ENCODE measurements at places on chromosomes 3 and 15. TPM values are rescaled to one million over a fixed set of nuclear protein-coding genes. Genes with fewer than 3 reads are reported as not detected.

GRCh38 chr3:155553326-155553725 lies 191.5 kb downstream of the PLCH1 start:
- DNase-seq: no peak
- no peaks in the 10 kb centered on the region for H3K4me1 ChIP-seq
- H3K36me3 ChIP-seq: no peaks in the 10 kb centered on the region
- H3K27me3 ChIP-seq: no peaks in the 10 kb centered on the region
- no peak overlapping the region for H3K4me3 ChIP-seq
- H3K27ac ChIP-seq: no peak overlapping the region

- no peaks in the 10 kb centered on the region for H3K4me1 ChIP-seq
- no peak overlapping the region for H3K27ac ChIP-seq
- no peaks in the 10 kb centered on the region for H3K27me3 ChIP-seq
- DNase-seq: no peak
These were observed 321.4 kb upstream of the GBE1 start for GRCh38 chr3:82082796-82083195.

GRCh38 chr3:23640471-23641146 lies 165.1 kb upstream of the UBE2E1 start:
- H3K4me1 ChIP-seq: no peaks in the 10 kb centered on the region
- H3K4me3 ChIP-seq: no peak overlapping the region
- H3K27me3 ChIP-seq: no peaks in the 10 kb centered on the region

GRCh38 chr15:92499731-92500530 lies 106.2 kb downstream of the ST8SIA2 start:
- H3K4me1 ChIP-seq: no peaks in the 10 kb centered on the region
- DNase-seq: no peak
- no peak overlapping the region for H3K4me3 ChIP-seq
- H3K36me3 ChIP-seq: no peaks in the 10 kb centered on the region
- 0 out of 2 replicates have a peak, but pooled peaks cover 2% of the 10 kb centered on the region for H3K27me3 ChIP-seq

- H3K27ac ChIP-seq: no peak overlapping the region
- no peak for DNase-seq
These were observed 15.9 kb downstream of the MAPKBP1 start for GRCh38 chr15:41790169-41790568.

Gene NGLY1
- 44.6 TPM for total RNA-seq

Gene LNP1
- 2.4 TPM for total RNA-seq

DNA sequence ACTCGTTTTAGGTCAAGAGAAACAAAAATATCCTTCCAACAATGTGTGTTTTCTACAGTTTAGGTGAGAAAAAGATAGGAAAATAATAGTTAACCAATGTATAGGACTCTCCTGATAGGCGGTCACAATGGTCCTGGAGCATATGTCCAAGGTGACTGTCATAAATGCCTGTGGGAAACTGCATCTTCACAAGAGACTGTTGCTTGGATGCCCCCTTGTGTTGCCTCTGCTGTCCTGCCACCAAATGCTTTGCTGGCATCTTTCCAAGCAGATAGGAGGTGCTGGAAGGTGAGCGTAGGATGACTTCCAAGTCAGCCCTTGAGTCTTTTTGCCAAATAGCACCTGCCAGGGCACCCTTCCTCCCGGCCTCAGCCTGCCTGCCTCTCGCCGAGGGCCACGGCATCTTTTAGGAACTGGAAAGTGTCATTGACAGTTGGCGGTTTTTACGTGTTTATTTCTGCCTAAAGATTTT lies 24.1 kb upstream of the SACM1L start:
- peaks cover 16% of the 10 kb centered on the region for H3K4me1 ChIP-seq
- H3K27me3 ChIP-seq: no peaks in the 10 kb centered on the region
- H3K4me3 ChIP-seq: no peak overlapping the region
- peak overlapping the region; percentile 66 for H3K27ac ChIP-seq

DNA sequence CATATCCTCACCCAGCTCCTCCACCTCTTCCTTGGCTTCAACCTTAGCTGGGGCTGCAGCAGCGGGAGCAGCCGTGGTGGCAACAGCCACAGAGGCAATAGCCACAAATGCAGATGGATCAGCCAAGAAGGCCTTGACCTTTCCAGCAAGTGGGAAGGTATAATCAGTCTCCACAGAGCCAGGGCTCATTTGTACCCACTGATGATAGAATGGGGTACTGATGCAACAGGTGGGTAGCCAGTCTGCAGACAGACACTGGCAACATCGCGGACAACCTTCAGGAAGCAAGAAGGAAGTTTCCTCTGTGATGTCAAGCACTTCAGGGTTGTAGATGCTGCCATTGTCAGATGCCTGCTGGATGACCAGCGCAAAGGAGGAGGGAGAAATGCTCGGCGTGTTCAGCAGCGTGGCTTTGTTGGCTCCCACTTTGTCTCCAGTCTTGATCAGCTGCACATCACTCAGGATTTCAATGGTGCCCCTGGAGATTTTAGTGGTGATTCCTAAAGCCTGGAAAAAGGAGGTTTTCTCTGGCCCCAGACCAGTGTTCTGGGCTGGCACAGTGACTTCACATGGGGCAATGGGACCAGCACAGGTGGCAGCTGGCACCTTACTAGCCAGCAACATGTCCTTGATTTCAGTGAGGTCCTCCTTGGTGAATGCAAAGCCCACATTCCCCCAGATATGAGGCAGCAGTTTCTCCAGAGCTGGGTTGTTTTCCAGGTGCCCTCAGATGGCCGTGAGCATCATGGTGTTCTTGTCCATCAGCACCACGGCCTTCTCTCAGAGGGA lies 4.8 kb upstream of the PLCB2 start:
- H3K4me1 ChIP-seq: peaks cover 15% of the 10 kb centered on the region
- H3K4me3 ChIP-seq: no peak overlapping the region
- H3K36me3 ChIP-seq: no peaks in the 10 kb centered on the region
- DNase-seq: no peak

Gene LSMEM2
- not detected for total RNA-seq
